ENCODE measurements at places on chromosomes 3 and 15. TPM values are rescaled to one million over a fixed set of nuclear protein-coding genes. Genes with fewer than 3 reads are reported as not detected.

DNA sequence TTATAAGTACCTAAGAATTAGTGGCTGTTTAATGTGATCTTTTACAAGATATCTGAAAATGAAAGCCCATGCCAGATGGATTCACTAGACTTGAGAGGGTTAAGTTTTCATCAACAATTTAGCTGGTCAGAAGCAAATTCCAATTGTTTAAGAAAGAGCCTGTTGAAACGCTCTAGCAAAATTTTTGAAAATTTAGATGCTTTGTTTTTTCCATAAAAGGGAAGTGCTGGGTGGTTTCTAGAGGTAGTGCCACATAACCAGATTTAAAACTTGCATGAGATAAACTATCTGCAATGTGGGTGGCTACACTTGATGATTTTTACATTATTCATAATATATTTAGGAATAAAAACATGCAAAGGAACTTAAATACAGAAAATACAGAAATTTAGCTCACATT, 48.5 kb upstream of the SKIL start:
- DNase-seq, result no peak

DNA sequence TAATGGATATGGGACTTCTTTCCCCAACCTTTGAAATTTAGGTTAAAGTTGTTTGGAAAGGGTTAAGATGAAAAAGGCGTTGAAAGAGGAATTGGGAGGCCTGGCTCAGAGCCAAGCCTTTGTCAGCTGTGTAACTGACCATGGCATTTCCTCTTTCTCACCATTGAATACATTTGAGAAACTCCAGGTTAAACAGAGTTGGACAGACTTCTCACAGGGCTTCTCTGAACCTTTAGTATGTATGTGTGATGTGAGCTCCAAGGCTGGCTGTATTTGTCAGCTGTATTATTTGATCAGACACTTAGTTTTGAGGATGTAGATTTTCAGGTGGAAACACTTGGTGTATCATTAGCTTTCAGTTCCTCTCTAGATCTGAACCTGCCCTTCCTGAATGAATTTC, 136.4 kb upstream of the GOLGA6L4 start:
- DNase-seq, result peak; percentile 24

DNA sequence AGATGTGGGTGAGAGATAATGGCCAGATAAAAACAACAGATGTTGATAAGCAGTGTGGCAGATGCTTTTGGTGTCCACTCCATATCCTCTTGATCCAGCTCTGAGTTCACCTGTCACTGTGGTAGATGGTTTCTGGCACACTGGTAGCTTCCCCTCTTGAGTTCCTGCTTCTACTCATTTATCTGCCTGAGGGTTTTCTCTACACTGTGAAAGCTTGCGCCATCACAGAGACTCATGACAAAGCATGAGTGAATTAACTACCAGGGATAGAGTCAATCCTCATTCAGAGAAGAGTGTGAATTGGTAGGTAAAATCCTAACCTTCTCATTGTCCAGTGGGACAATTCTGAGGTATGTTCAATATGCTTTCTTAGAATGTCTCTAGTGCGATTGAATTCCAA, 50.0 kb upstream of the ARHGEF26 start:
- DNase-seq, result no peak

DNA sequence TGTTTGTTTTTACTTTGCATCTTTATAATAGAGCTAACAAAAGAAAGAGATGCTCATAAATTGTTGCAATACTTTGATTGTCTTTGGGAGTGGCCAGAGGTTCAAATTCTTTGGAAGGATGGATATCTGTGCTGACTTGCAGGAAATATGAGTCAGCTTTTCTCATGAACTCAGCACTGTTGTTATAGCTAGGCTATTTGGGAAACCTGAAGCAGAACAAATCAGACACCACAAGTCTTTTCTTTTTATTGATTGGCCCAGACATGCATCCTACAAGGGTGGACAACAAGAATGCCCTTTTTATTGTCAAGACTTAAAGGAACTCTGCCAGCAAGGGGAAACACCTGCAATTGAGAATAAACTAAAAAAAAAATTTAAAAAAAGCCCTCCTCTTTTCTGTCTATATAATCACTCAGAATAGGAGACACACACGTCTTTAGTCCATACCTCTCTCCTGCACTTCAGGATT, 4.6 kb upstream of the DENND4A start:
- no peak for DNase-seq

- peak; percentile 18 for DNase-seq
These were observed 29.0 kb upstream of the BCL6 start for GRCh38 chr3:187774185-187774789.

DNA sequence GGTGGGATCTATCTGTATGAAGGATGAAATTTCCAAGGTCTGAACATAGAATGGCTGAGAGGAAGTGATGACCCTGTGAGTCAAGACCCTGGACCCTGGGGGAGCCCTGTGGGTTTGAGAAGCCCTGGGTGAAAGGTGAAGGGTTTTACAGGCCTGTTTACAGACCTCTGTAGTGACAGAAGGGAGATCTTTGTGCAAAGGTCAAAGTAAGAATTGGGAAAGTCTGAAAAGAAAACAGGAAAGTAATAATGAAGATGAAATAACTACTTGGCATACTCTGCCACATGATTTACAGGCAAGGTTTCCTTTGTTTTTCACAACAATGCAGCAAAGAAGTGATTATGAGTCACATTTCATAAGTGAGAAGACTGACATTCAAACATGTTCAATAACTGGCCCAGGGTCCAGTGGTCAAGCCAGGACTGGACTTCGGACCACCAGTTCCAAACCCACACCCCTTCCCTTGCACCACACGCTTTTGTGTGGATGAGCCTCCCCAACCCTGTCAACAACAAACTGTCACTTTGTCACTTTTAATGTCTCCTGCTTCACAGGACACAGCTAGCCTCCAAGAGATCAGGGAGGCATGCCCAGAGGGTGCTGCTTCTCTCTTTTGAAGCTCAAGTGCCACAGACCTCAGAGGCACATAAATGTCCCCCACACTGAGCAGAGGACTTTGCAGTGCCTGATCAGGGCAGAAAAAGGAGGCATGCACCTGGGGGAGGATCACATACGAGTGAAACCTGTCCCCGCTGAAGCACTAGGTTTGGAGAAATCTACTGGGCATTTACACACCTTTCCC, 21.5 kb downstream of the CD86 start:
- no peak for DNase-seq

DNA sequence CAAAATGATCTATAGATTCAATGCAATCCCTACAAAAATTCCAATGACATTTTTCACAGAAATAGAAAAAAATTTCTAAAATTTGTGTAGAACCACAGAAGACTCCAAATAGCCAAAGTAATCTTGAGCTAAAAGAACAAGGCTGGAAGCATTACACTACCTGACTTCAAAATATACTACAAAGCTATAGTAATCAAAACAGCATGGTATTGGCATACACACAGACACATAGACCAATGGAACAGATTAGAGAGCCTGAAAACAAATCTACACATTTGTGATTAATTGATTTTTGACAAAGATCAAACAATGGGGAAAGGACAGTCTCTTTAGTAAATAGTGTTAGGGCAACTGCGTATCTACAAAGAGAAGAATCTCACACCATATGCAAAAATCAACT, 45.3 kb upstream of the RYK start:
- DNase-seq, result no peak

DNA sequence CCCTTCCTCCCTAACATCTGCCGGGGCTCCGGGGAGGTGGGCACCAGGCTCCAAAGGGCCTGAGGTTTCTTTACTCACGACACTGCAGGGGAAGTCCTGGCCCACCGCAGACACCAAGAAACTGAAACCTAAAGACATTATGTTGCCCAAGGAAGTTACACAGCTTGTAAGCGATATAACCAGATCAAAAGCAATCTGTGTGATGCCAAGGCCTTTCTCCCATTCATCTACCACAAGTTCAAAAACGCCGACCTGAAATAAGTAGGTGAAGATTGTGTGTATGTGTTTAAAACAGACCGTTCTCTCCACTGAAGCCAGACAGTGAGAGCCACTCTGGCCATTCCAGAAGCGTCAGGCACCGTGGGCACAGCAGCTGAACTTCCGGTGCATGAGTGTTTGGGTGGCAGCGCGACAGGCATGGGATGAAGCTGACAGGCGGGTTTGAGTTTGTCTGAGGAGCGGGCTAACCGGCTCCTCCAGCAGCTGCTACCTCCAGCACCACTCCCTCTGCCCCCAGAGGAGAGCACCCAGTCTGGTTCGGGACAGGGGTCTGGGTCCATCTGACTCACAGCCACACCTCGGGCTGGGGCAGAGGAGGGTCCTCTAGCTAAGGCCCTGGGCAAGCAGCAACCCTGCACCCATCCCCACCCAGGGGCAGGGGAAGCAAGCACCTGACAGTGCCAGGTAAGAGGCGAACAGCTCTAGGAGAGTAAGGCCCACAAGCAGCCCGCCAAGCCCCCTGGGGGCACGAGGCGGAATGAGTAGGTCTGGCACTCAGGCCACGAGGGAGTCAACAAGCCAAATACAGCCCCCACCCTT, 1.3 kb downstream of the TNK2 start:
- DNase-seq, result peak; percentile 41

DNA sequence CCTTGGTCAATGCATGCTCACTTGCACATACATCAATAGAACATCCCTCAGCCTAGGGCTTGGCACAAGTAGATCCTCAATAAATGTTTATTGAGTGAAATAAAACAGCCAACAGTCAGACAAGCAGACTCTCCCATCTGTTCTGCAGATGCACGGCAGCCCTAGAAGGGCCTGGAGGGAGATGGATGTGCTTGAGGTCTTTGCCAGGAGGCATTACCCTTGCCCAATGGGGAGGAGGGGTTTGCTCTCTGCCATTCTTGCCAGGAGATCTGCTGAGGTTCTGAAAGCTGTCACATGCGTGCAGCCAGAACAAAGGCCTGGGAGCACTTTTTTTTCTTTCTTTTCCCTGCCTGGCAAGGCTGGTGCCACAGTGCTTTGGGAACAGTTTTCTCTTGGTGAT, 349.3 kb upstream of the THRB start:
- no peak for DNase-seq

- DNase-seq, result no peak
These were observed 50.8 kb downstream of the SUSD5 start for GRCh38 chr3:33167716-33168336.

DNA sequence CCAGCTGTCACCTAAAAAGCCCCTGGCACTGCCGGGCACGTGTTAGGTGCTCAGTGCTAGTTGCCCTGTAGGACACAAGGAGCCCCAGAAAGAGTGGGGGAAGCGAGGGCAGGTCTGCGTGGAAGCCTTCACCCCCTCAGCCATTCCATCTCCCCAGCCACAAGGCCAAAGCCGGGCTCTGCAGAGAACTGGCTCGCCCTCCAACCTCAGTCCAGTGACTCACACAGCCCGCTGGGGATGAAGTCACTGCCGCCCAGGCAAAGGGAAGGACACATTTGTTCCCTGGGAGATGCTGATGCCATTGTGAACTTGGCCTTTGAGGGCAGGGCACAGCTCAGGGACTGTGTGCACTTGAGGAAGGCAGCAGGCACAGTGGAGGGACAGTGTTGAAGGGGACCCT, 48.1 kb downstream of the IQSEC1 start:
- DNase-seq, result peak; percentile 56

DNA sequence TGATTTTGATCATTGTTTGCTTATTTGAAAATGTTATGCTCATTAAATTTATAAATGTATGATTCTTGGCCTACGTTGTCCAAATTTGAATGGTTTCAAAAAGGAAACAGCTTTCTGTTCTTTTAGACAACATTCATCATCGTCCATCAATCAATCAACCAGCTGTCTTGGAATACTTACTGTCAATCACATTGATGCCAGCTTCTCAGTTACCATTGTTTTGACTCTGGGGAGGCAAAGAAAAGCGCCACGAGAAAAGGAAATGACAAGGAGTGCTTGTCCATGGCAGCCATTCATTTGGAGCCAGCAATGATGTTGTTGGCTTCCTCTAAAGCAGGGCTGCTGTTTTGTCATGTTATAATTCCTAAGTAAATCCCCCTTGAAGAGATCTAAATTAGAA, 62.2 kb upstream of the TP63 start:
- no peak for DNase-seq

- no peak for DNase-seq
These were observed 161.5 kb downstream of the TBC1D5 start for GRCh38 chr3:17580901-17581300.

DNA sequence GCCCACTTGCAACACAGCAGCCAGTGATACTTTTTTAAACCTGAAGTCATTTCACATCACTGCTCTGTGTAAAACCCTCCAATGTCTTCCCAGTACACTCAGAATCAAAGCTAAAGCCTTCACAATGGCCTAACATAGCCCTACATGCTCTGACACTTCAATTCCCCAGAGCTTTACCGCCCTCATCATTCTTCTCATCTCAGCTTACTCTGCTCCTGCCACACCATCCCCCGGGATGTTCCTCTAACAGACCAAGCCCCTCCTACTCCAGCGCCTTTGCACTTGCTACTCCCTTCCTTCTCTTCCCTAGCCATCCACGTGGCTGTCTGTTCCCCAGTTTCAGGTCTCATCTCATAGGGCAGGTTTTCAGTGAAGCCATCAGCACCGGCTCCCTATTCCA, 194.0 kb downstream of the SSR3 start:
- no peak for DNase-seq

DNA sequence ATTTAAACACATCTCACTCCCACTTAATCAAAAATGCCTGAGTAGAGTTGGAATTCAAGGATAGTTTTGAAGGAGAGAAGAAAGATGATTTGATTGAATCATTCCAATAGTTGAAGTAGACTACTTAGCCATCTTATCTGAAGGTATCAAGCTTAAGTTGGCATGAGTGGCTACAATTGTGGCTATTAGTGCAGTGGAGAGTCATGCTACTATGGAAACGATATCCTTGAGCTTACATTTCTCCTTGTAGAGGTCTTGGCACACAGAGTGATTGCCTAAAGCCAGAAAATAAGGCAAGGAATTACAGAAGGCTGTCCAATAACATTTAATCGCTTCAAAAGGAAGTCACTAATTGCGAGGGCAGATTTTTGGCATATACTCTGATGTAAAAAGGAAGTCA, 1022.7 kb downstream of the IGSF11 start:
- no peak for DNase-seq

- no peak for DNase-seq
These were observed 250.8 kb downstream of the TBC1D5 start for GRCh38 chr3:17491601-17492000.

- DNase-seq, result no peak
These were observed 38.7 kb upstream of the CSPG5 start for GRCh38 chr3:47617086-47618010.

- no peak for DNase-seq
These were observed 36.2 kb upstream of the FILIP1L start for GRCh38 chr3:100150473-100150872.

Gene IL20RB
- 0.35 TPM for total RNA-seq

Gene GOLGA6D
- not detected for total RNA-seq

Gene ISG20
- 2.4 TPM for total RNA-seq

Gene ZNF620
- total RNA-seq, result 2.7 TPM

Gene AGTR1
- total RNA-seq, result 0.62 TPM

Gene ANXA2
- total RNA-seq, result 98.7 TPM
